Heart left ventricle (tissue), 16 donors: ENCODE measurements at places on chromosomes 5 and 9. TPM values are rescaled to one million over a fixed set of nuclear protein-coding genes. Genes with fewer than 3 reads are reported as not detected.

Gene C9
- total RNA-seq: not detected

Gene OLFM1
- total RNA-seq: 5.7 TPM

Gene NR2F1-AS1
- 0.76 TPM for total RNA-seq

Gene ROR2
- 9.0 TPM for total RNA-seq

Gene ZFP2
- total RNA-seq: 0.52 TPM

GRCh38 chr9:98994172-98995058 lies 50.7 kb downstream of the COL15A1 start:
- DNase-seq: no peak

Gene PCDHA6
- total RNA-seq: not detected

DNA sequence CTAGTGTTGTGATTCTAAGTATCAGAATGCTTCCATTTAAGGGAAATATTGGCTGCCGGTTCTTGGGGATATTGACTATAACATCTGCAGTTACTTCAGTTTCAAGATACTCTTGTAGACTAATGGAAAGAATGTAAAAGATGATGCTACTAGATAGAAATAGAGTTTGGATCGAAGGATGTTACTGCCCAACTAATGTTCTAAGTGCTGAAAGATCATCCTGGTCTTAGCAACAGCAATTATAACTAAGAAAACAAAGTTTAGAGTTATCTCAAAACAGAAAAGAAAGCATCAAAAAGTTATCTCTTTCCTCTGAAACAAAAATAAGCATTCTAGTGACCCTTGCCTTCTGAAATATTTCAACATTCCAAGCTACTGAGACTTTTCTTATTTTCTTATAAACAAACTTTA lies 49.9 kb downstream of the ITGA1 start:
- no peak for DNase-seq

Gene EIF4EBP3
- total RNA-seq: 24.2 TPM

DNA sequence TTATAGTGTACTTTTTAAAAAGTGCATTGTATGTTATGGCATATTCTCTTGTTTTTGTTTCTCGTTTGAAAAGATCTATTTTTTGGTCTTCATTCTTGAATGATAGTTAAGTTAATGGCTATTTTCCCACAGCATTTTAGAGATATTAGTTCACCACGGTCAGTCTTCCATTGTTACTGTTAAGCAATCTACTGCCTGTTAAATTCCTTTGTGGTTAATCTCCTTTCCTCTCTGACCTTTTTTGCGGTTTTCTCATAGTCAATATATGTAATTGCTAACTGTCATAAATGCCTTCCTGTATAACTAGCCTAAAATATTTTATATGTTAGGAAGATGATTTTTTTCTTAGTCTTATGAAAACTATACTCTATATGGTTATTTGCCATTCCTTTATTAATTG lies 250.8 kb upstream of the FBXL7 start:
- DNase-seq: no peak

- no peak for DNase-seq
Observed at GRCh38 chr9:105044518-105044917, 116.6 kb upstream of the ABCA1 start.
